ENCODE measurements at places on chromosomes 5 and 9. TPM values are rescaled to one million over a fixed set of nuclear protein-coding genes. Genes with fewer than 3 reads are reported as not detected.

GRCh38 chr9:36924071-36924470 lies 110.0 kb downstream of the PAX5 start:
- no peaks in the 10 kb centered on the region for H3K4me1 ChIP-seq
- no peaks in the 10 kb centered on the region for H3K36me3 ChIP-seq
- no peak overlapping the region for H3K27ac ChIP-seq
- DNase-seq: no peak

Gene LCN2
- not detected for total RNA-seq

Gene PCDHA7
- not detected for total RNA-seq

DNA sequence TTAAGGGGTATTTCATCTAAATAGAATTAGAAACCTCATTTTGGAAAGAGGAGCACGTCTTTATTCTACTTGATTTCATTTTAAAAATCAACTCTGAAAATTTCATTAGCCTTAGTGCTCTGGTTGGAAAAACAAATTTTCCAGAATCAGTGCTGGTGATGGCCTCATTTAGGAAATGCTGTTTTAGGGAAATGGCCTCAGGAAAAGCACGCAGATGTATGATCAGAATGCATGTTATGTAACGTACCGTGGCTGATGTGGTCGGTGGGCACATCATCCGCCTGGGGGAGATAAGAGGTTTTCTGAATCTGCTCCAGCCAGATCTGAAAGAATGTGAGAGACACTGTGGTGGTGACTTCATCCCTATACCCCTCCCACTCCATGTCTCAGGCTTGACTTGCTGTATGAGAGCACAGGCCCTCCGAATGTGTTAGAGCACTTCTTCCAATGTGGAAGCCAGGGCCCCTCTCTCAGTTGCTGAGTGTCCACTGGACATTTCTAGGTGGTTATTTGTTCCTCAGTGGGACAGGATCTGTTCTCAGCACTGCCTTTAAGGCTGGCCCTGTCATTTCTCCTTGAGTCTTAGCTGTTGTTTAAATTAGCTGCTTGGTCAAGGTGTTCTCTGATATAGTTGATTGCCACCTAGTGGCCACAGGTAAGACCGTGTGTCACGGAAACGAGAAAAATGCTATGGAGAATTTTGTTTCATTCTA lies 96.5 kb downstream of the ARHGAP26 start:
- H3K27ac ChIP-seq: no peak overlapping the region
- H3K27me3 ChIP-seq: no peaks in the 10 kb centered on the region
- no peak for DNase-seq
- no peak overlapping the region for H3K4me3 ChIP-seq
- no peaks in the 10 kb centered on the region for H3K36me3 ChIP-seq
